ENCODE measurements at places on chromosomes 7 and 10.

DNA sequence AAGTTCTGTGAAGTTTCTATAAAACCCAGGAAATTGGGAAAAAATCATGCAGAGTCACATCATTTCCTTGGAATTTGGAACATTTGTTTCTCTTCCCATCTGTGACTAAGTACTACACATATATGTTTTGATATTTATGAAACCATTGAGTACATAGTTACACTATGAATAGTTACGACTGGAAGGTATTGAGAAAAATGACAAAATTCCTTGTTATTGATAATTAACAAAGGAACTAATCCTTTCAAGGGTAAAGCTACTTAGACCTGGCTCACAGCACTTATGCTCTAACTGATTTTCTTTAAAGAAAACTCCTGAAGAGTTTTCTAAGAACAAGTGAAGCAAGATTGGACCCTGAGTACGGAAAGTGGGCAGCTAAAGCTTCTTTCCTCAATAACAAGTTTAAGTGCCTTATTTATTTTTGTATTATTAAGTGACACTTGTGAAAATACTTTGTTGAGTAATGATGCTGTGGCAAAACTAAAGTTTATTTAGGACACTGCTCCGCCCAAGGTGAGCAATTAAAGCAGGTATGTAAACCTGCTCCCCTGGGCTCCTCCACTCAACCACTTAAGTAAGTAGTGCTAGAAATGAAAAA is 12.0 kb upstream of the GLCCI1 start:
- no peak for DNase-seq

DNA sequence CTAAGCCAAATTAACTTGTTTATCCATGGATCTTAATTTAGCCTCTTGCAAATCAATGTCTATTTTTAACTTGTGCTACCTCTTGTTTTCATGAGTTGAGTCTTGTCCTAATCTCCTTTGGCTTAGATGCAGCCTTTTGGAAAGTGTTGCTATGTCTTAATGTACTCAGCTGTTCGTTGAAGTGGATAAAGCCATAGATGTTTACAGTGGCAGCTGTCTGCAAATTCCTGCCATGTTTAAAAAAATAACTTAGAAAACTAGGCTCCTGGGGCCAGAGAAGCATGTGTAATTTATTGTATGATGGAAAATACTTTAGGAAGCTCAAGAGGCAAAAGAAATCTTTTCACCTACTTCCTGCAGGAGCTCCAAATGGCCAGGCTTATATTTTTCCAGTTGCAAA is 253.1 kb upstream of the RHOBTB1 start:
- no peak for DNase-seq

DNA sequence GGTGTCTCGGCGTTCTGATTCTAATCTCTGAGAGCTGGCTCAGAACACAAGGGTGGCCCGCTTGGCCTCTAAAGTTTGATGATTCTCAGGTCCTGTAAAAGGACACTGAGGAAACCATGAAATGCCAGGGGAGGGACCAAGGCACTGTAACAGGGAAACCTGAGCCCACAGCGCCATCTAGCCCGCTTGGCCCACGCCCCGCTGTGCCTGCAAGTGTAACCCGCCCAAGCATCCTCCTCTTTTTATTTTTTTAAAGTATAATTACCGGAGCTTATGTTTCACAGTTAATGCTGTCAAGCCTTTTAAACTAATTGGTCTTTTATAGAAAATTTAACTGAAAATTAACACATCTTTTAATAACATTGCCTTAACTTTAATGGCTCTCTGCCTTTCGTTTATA is 734.7 kb downstream of the KCNMA1 start:
- DNase-seq, result no peak

- DNase-seq, result no peak
Observed at GRCh38 chr7:3909128-3909527, 608.1 kb downstream of the SDK1 start.

- peak; percentile 11 for DNase-seq
Observed at GRCh38 chr7:4610768-4611467, 71.2 kb upstream of the FOXK1 start.
